ENCODE measurements at places on chromosomes 3 and 15. TPM values are rescaled to one million over a fixed set of nuclear protein-coding genes. Genes with fewer than 3 reads are reported as not detected.

GRCh38 chr3:46713898-46714552, 3.6 kb downstream of the PRSS50 start:
- no peak for DNase-seq

- no peak for DNase-seq
These were observed 1.1 kb upstream of the CSRNP1 start for GRCh38 chr3:39154280-39155021.

GRCh38 chr3:41581700-41582099, 380.2 kb downstream of the ULK4 start:
- no peak for DNase-seq

- peak; percentile 89 for DNase-seq
These were observed 182.8 kb downstream of the KCNAB1 start for GRCh38 chr3:156303001-156303707.

GRCh38 chr15:99424978-99425656, 140.7 kb upstream of the MEF2A start:
- DNase-seq = peak; percentile 96

DNA sequence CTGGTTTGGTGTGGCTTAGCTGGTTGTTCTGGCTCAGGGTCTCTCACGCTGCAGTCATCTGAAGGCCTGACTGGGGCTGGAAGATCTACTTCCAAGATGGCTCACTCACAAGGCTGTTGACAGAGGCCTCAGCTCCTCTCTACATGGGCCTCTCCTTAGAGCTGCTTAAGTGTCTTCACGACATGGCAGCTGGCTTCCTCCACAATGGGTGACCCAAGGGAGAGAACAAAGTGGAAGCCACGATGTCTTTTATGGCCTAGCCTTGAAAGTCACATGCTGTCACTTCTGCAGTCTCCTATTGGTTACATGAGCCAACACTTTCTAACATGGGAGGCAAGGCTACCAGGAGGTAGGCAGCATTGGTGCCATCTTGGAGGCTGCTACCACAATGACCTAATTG, 13.4 kb upstream of the PDE8A start:
- DNase-seq = no peak

DNA sequence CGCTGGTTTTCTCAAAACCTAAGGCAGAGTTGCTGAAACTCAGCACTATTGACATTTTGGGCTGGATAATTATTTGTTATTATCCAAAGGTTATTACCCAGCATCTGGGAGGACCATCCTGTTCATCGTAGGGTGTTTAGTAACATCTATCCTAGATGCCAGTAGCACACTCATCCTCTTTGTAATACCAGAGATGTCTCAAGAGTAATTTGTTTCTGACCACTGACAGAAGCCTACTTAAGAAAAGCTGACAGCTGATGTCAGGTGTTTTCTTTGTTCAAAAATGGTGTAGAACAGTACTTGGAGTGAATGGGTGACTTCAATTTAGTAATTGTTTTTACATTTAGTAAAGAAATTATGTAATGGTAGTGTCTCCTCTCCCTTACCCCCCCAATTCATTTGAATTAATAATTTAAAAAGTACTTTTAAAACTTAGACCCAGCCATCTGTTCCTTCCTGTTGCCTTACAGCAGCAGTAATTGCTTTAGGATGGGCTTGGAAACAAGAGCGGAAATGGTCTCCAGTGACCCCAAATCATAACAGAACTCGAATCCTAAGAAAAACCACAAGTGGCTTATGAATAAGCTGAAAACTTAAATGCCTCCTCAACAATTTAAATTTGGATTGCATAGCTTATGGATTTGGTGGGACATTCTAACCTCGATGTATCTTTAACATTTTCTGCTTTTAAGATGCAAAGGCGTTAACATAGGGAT, 105.4 kb downstream of the PTPRG start:
- DNase-seq = no peak

DNA sequence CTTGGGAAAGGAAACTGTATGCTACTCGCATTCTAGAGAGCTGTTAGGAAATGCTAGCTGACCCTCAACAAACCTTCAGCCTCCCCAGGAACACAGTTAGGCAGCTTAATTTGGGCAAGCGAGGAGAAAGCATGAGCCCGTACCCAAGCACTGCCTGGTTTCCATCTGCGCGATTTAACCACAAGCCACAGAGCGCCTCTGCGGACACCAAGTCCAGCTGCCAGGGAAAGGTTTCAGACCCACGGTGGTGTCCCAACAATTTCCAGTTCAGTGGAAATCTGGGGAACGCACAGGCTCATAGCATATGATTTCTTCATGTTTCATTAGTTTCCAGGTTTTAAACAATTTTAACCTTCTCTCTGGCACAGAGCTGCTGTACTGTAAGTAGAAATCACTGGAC, 617.6 kb downstream of the FHIT start:
- DNase-seq = no peak

- DNase-seq = no peak
These were observed 245.4 kb downstream of the ERC2 start for GRCh38 chr3:56222866-56223265.

DNA sequence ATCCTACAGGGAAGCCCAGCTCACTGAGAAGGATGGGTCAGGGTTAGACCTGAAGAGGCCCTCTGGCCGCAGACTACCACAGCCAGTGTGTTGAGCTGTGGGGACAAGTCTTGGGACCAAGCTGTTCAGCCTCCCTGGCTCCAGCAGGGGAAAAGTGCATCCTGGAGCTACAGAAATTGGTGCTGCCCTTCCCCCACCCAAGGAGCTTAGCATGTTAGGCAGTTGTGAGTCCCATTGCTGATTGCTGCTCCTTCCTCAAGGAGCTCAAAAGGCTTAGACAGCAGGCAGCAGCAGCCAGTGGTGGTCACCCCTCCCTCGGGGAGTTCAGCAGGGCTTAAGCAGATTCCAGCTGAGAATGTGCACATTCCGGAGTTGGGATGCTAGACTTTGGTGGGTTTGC, 165.6 kb downstream of the ATP8B4 start:
- DNase-seq = no peak

DNA sequence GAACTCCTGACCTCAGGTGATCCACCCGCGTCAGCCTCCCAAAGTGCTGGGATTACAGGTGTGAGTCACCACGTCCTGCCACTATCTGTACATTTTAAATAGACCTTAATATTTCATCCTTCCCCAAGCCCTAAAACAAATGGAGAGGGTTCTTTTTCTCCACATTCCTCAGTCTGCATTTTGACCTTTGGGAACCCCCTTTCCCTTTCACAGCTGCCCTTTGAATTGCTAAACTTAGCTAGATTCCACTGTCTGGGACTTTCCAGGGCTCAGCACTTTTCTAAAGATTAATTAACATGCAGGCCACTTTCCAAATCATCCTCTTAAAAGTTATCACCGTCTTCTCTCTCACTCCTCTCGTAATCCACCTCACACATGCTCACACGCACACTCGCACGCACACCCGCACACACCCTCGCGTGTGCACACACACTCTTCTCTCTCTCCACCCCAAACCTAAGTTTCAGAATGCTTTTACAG, 124.2 kb downstream of the TMCO5A start:
- DNase-seq = no peak

DNA sequence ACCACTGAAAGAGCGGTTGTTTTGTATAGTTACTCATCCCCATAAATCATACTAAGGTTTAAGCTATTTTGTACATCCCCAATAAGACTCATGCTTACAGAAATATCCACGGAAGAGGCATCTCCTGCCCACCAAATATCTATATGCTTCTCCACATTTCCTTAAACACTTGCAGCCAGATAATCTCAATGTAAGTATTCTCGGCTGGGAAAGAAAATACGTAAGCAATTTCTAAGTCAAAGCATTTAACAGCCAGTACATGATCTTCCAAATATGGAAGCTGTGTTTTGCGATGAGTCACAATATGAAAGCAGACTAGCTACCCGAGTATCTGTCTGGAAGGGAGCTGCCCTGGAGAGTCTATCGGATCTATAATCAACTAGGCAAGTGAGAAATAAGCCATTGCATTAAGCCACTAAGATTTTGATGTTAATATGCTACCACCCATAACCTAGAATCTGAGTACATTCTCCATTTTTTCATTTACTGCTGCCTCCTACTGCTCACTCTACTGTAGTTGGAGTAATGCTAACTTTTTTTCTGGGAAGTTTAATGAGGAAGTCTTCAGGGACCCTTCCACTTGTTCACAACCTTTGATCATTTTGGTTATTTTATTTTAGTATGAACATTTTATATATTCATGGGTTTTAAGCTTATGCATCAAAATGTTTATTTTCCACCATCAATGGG, 26.9 kb upstream of the ZMAT3 start:
- peak; percentile 87 for DNase-seq

GRCh38 chr3:51786267-51786666, 7.2 kb upstream of the IQCF6 start:
- no peak for DNase-seq

- DNase-seq = no peak
These were observed 13.6 kb downstream of the CCDC12 start for GRCh38 chr3:46962990-46963389.

DNA sequence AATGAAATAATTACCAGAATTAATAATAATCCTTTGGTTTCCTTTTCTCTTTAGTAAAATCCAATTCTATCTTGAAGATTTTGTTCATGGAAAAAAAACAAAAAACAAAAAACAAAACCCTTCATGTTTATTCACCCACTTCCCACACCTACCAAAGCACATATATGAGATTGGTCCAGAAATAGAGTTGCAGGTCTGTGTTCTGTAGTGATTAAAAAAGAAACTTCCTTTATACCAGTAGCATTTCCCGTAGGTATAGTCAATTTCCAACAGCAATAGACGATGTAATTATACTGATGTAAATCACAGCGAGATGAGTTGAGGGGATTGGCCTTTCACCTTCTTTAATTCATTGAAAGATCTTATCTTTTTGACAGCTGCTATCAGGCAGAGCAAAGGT, 194.6 kb downstream of the SOX2 start:
- DNase-seq = no peak

DNA sequence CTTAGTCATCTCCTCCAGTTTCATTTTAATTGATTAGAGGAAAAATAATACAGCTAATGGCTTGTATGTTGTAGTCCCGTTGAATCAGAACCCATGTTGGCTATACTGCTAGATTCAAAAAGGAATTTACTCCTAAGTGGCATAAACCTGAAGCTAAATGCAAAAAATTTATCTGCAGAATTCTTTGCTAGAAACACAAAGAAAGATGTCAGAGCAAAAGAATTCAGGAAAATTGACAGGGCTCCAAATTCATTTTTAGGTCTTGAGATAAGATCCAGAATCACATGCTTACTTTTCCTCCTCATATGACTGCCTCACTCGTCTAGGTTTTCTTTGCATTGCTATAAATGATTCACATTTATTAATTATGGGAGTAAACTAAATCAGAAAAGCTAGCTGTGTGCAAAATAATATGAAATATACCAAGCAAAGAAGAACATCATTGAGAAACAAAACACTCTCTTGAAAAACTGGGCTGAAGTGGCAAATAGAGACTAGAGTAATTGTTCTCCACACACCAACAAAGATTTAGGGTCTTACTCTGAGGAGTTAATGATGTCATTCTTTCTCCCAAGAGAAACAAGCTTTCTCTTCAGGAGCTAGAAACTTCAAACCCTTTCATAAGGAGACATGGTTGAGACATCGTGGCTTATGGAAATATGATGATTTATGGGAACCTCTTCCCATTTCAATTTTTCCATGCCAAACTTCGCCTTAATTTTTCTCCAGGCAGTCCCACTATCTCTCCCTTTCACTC, 94.8 kb upstream of the FEZF2 start:
- peak; percentile 5 for DNase-seq

DNA sequence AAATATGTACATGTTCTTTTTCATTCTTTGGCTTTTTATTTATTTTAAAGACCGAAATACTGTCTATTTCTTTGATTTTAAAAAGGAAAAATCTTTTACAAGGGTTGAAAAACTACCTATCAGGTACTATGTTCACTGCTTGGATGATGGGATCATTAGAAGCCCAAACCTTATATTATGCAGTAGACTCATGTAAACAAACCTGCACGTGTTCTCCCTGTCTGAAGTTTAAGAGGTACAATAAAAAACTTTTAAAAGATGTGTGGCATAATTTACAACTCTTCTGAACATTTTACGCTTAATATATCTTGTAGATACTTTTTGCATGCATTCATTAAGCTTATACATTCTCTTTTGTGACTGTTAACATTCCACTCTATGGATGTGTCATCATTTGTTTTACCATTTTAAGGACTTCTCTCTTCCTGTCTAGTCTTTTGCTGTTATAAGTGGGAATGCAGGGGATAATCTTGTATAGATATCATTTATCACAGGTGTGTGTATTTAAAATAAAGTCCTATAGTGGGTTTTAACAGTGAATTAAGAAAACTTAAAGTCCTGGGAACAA, 6.2 kb downstream of the MGA start:
- DNase-seq = no peak

GRCh38 chr3:71936681-71937080, 151.7 kb upstream of the PROK2 start:
- DNase-seq = no peak

GRCh38 chr3:130725746-130726145, 20.9 kb downstream of the PIK3R4 start:
- no peak for DNase-seq

GCHFR gene
- not detected for total RNA-seq

CLDN18 gene
- 0.96 TPM for total RNA-seq

PRICKLE2 gene
- 56.1 TPM for total RNA-seq

SLC28A1 gene
- total RNA-seq = 0.72 TPM

SLC24A5 gene
- total RNA-seq = 12.3 TPM

LMCD1 gene
- total RNA-seq = 459 TPM
